Stimulated activated effector memory CD8-positive, alpha-beta T cell treated with anti-CD3 and anti-CD28 coated beads, Interleukin-12 subunit alpha, Interleukin-12 subunit beta, amount 100 ng/mL, for 72 hours (primary cell): ENCODE measurements at places on chromosomes 16 and 17.

GRCh38 chr17:38671939-38672720 lies 2.6 kb downstream of the EPOP start:
- DNase-seq: no peak

GRCh38 chr17:1362065-1362848 lies 37.8 kb downstream of the YWHAE start:
- DNase-seq: no peak

- peak; percentile 62 for DNase-seq
Measured at GRCh38 chr16:57736419-57737351, 1.1 kb downstream of the KATNB1 start.

DNA sequence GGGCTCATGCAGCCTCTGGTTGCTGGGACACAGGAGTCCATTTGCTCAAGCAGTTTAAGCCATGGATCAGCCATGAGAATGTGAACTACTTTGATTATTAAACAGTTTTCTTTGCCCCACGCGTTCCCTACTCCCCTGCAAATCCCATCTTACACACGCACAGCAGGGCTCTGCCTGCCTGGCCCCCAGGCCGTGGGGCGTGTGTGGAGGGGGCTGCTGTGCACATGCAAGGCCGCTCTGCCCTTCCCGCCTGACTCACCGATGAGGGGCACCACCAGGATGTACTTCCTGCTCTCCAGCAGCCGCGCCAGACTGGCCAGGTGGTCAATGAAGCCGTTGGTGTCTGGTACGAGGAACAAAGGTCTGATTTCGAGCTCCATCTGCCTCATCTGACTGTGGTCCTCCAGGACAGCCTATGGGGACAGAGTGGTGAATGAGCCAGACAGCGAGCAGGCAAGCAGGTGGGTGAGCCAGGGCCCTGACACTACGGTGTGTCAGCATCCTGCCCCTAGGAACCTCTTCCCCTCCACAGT lies 13.7 kb downstream of the HIC1 start:
- no peak for DNase-seq

GRCh38 chr16:58121132-58121531 lies 8.0 kb downstream of the CFAP20 start:
- no peak for DNase-seq

GRCh38 chr17:48144976-48145798 lies 37.6 kb downstream of the SNX11 start:
- DNase-seq: no peak

GRCh38 chr17:8964801-8965393 lies 610 bp downstream of the PIK3R5 start:
- peak; percentile 79 for DNase-seq

GRCh38 chr17:33964344-33964979 lies 290.6 kb upstream of the CCL2 start:
- DNase-seq: no peak

DNA sequence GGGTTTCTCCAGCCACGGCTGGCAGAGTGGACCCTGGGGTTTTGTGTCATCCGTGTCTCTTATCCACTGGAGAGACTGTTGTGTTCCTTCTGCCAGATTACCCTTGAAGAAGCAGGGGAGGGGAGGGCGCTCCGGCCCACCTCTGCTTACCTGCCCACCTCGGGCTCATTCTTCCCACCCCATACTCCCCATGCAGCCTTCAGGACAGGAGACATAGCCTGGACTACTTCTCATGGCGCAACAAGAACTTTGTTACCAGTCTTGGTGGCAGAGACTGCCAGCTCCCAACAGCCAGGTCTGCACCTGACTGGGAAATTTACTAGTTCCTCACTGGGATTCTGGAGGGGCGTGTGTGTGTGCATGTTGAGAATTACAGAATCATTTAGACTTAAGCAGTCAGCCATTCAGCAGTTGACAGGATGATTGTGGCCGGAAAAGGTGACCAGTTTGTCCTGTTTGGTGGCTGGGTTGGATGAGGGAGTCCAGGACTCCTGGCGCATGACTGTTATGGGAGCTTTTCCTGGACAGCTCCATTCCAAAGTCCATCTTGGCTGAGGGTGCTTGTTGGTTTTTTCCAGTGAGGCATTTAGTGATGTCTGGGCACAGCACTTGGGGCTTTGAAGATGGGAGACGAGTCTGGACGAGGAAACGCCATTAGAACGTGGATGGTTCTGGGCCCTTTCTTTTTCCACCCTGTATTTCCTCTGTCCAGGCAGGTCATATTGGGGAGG lies 8.7 kb downstream of the GSE1 start:
- DNase-seq: no peak

DNA sequence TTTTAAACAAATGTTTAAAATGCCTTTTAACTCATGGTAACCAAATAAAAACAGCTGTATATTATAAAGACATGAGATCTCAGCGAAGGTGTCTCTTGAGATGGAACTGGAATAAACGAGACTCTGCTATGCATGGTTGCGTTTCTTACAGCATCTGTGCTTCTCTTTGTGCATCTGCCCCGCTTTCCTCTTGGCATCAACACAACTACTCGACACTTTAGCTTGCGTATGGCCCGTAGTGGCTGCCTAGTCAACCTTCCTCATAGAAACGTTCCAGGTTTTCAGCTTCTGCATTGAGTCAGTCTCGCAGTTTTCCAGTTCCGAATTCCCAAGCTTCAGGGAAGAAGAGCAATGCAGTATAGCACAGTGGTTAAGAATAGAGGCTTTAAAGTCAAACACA lies 214.9 kb downstream of the CEP112 start:
- DNase-seq: no peak

DNA sequence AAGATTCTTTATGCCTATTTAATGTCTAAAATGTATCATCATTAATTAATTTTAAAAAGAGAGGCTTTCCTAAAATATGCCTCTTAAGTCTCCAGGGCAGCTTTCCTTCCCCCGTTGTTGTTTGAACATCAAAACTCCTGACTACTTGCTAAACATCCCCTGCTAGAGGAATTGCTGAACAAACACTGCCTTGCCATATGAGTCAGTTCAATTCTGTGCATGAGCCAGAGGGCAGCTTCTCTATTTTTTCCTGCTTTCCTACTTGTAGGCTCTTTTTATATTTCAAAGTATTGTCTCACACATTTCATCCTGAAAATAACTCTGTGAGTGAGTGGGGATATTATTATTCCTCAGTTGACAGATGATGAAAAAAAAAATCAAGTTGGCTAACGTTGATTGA lies 143.4 kb downstream of the HS3ST4 start:
- DNase-seq: no peak

GRCh38 chr17:65220732-65221131 lies 83.6 kb downstream of the RGS9 start:
- DNase-seq: no peak

GRCh38 chr16:86740298-86740697 lies 161.9 kb downstream of the FOXL1 start:
- DNase-seq: no peak

GRCh38 chr16:77273815-77274214 lies 74.6 kb downstream of the SYCE1L start:
- no peak for DNase-seq

DNA sequence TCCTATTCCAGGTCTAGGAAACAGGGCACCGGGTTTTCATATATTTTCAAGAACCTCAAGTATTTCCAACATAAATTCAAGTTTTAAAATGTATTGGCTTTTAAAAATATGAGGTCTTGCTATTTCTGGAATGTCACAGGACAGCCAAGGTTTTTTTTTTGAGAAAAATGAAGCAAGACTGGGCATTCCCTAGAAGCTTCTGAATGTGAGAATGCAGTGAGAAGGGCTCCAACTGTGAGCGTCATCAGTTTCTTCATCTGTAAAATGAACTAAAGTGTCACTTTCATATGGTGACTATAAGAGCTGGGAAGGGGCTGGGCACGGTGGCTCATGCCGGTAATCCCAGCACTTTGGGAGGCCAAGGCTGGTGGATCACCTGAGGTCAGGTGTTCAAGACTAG lies 455.8 kb upstream of the MAF start:
- no peak for DNase-seq

- DNase-seq: no peak
Measured at GRCh38 chr17:72554508-72554907, 433.7 kb downstream of the SOX9 start.

DNA sequence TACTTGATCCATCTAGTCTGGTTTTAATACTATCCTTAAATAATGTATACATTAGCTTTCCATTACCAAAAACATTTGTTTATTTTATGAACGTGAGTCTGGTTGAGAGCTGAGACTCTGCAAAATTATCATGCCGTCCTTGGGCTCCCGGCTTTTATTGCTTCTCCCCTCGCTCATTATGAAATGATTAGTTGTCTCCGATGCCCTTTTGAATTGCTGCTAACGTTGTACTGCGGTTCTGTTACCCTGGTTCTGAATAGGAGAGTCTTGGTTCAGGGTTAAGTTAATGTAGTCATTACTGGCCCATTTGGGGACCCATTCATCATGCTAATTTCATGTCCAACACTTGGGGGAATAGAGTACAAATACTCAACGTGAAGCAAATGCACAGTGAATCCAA lies 12.8 kb downstream of the XYLT1 start:
- no peak for DNase-seq

GRCh38 chr17:72119873-72120641 lies 763 bp upstream of the SOX9 start:
- DNase-seq: no peak

DNA sequence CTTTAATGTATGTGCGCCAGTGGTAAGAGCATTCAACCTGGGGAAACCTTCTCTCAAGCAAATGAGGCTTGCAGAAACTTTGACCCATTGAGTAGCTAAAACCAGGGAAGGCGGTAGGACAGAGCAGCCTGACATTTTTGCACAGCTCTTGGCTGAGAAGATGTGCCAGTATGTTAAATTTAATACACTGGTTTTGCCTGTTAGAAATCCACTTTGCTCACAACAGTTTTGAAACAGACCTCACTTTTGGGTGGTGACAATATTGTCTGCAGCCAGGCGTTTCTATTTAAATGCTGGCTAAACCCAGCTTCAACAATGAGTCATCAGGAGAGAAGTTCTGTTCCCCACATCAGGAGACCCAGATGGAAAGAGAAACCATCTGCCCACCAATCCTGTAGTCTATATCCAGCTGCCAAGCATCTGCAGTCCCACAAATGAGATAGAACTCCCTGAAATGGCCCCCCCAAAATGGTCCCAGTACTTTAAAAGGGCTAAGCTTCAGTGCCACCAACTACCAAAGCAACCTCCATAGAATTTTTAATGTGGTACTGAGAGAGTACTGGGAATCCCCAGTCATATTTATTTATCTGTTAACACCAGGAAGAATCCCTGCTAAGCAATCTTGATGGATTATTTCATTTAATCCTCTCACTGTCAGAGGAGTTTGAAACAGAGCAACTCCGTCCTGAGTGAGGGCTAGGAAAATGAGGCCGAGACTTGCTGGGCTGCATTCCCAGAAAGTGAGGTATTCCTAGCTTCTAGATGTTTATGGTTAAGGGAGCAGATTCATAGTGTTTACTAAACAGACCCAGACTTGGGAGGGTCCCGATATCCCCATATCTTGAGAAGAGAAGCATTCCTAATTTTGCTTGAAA lies 29.0 kb upstream of the CLEC3A start:
- no peak for DNase-seq

DNA sequence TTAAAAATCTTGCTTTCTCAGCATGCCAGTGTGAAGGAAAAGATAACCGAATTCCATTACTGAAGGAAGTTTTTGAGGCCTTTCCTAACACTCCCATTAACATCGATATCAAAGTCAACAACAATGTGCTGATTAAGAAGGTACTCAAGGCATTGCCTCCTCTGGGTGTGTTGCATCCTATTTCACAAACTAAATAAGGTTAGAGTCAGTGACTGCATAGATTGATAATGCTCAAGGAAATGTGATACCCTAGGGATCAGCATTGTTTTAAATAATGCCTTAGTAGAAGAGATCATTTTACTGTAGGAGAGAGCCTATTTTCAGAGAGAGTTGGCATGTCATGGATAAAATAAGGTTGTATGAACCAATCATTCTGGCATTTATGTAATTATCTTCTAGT lies 36.8 kb downstream of the GDPD1 start:
- no peak for DNase-seq

DNA sequence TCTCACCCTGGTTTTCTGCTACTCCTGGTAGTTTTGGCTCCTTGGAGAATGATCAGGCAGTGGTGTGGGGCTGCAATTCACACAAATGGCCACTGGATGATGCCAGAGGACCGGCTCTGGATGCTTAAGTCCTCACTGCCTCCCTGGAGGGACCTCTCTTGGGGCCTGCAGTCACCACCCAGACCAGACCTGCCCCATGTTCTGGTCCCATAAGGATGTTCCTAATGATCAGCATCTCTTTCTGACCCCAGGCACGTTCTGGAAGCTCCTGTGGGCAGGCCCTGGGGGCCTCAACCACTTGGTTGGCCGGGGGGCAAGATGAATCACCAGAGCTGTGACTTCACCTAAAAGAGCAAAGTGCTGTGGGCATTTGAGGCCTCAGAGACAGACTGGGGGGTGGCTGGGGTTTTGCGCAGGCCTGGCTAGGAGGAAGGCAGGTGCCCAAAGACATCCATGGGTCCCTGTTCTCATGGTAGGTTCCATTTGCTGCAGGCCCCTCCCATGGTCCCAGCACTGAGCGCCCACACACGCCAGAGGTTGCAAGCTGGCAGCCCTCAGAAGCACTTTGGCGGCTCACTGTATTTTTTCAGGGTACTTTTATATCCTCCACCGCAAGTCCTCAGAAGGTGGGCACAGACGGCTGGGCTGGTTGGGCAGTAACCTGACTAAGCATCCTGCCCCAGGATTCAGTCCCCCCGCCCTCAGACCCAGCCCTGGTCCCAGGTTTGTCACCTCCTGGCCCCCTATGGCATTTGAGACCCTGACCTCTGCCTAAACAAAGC lies 53.2 kb downstream of the NT5M start:
- peak; percentile 83 for DNase-seq

DNA sequence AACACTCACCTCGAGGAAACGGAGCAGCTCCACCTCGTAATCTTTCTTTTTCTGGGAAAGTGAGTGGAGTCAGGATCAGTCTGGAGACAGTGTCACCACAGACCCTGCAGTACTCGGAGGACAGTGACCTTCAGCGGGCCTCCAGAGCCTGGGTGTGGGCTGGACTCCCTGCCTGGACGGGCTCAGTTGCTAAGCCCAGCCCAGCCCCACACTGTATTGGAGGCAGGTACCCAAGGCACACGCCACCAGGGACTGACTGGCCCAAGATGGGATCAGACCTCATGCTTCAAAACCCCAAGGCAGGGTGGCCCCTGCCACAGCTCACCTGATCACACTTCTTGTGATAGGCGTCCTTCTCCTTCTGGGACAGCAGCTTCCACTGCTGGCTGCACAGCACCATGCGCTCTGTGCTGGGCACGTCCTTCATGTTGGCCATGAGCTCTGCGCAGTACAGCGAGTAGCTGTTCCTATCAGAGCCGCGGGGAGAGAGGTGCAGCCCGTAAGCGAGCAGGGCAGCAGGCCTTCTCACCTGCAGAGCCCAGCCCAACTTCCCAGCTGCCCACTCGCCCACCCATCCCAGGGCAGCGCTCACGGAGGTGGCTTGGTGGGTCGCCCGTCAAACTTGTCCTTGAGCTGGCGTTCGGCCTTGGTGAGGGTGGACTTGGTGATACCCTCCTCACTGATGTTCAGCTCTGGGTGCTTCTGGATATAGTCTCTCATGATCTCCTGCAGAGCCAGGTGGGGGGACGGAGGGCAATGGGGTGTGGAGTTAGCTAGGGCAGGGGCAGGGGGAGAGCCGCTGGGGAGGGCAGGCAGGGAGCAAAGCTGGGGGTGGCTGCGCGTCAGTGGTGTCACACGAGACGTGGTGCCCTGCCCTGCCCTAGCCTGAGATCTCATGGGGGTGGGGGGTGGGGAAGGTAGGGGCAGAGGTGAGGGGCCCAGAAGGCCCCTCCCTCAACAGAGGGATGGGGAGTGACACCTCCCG lies 7.9 kb downstream of the UBTF start:
- no peak for DNase-seq

- DNase-seq: no peak
Measured at GRCh38 chr17:57578608-57579225, 166.4 kb downstream of the CCDC182 start.
